Stimulated activated CD8-positive, alpha-beta memory T cell treated with anti-CD3 and anti-CD28 coated beads, Interleukin-4, amount 100 ng/mL, for 24 hours (primary cell): ENCODE measurements at places on chromosomes 3 and 15.

DNA sequence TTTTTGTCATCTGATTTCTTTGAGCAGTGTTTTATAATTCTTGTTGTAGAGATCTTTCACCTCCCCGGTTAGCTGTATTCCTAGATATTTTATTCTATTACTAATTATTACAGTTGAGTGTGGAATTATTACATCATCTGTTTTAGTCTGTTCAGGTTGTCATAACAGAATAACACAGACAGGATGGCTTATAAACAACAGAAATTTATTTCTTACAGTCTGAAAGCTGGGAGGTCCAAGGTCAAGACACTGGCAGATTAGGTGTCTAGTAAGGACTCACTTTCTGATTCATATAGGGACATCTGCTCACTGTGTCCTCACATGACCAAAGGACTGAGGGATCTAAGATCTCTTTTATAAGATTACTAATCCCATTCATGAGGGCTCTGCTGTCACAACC lies 121.3 kb upstream of the THBS1 start:
- DNase-seq, result no peak

GRCh38 chr3:79769229-79769628 lies 1.4 kb upstream of the ROBO1 start:
- DNase-seq, result no peak

DNA sequence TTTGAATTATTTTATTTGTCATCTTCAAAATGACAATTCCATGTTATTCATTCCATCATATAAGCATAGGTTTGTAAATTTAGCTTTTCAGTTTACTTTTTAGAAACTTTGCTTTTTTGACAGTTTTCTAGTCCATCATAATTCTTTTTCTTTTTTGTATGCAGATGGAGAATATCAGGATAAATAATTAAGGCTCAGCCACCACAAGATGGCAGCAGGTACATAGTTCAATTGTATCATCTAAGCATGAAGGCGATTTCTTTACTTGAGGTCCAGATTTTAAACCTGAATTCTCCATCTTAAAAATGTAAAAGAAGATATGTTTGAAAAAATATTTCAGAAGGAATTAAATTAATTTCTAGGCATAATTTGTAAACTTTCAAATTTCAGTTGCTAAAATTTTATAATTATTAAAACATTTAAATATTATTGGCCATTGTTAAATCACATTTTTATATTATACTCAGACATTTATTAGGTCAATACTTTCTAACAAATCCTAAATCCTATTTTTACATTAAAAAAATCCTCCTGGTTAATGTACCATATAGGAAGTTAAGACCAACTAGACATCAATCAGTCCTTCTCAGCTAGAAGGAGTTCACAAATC lies 15.1 kb downstream of the PLSCR5 start:
- no peak for DNase-seq

DNA sequence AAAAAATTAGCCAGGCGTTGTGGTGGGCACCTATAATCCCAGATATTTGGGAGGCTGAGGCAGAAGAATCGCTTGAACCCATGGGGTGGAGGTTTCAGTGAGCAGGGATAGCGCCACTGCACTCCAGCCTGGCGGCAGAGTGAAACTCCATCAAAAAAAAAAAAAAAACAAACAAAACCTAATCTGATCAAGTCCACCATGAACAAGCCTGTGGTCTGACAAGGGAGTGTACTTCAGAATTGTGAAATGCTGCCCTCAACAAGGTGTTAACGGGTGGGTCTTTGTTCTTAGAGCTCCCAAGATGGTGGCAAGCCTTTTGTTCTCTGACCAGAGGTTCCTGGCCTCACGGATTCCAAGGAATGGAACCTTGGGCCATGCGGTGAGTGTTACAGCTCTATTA lies 24.2 kb upstream of the SLC30A4 start:
- DNase-seq, result no peak

DNA sequence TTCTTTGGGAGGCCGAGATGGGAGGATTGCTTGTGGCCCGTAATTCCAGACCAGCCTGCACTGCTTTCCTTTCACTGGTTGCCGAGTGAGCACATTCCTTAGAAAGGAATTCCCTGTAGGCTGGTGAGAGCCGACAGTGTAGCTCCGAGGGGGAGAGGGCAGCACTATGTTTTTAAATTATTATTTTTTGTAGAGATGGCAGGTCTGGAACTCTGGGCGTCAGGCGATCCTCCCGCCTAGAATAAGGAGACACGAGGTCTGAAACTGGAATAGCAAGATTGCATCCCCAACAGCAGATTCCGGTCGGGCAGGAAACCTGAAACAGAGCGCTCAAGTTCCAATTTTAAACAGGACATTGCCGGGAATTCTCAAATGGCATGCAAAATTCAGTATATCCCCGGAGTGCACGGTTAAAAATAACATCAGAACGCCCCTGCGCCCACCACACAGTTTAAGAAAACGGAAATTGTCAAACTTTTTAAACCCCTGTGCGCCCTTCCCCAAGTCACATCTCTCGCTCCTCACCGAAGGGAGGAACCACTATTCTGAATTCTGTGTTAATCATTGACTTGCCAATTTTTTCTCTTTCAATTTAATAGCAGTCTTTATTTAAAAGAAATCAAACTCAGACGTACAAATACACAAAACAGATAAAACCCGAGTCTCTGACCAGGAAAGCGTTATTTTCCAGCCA lies 643 bp upstream of the RNU5B-1 start:
- DNase-seq, result no peak

DNA sequence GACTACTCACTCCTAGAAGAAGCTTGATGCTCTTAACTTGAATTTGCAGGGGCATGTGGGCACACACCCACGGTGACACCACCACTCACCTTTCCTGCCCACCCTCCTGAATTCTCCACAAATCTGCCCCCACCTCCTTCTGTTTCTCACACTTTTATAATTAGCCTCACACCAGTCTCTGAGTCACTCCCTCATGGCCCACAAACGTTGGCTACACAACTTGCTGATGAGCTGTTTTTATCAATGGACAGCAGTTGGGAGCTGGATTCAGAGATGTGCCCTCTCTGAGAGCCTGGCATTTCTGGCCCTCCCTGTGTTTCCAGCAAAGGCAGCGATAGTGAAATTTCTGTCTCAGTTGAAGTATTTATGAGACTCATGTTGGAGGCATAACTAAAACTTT lies 1.3 kb downstream of the COLQ start:
- peak; percentile 19 for DNase-seq

- no peak for DNase-seq
Observed at GRCh38 chr15:64521201-64521600, 60.8 kb downstream of the ZNF609 start.

DNA sequence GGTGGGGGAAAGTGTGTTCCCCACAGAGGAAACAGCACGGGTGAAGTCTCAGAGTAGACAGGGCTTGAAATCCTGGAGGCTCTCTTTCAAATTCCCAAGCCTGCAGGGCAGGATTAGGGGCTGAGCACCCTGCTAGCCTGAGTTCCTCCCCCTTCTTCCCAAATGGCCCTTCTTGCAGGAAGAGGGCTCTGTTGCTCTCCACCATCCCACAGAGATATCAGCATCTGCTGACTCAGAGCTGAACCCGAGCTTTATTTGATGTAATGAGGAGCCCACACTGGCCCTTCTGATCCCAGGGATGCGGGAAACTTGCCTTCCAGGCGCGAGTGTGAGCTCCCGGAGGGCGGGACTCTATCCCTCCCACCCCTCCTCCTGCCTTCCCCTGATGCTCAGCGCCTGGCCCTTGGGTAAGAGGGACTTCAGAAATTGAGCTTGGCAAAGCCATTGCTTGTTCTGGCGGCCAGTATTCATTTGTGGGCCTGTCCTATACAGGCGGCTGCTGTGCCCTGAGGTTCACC lies 1.4 kb upstream of the STRA6 start:
- no peak for DNase-seq

DNA sequence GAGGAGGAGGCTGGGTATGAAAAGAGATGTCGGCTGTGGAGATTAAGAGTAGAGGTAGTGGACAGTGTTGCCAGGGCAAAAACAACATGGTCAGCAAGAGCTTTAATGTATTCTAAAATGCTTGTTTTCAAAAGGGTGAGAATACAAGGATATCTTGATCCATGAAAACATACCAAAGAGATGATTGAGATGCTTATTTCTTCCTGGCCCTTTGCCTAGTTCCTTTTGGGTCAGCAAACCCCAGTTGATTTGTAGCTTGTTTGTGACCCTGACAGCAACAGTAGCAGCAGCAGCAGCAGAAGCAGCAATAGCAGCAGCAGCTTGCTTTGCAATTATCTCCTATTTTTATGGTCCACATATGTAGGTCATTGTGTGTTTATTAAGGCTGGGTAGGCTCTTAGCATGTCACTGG lies 337.3 kb downstream of the LPP start:
- DNase-seq, result no peak

- no peak for DNase-seq
Observed at GRCh38 chr3:188283347-188283746, 129.4 kb downstream of the LPP start.
